Anterior cingulate cortex (tissue), 58 donors: ENCODE measurements at places on chromosomes 3 and 15.
A peak's percentile ranks its signal among the peaks of the same experiment; 100 is the strongest.

DNA sequence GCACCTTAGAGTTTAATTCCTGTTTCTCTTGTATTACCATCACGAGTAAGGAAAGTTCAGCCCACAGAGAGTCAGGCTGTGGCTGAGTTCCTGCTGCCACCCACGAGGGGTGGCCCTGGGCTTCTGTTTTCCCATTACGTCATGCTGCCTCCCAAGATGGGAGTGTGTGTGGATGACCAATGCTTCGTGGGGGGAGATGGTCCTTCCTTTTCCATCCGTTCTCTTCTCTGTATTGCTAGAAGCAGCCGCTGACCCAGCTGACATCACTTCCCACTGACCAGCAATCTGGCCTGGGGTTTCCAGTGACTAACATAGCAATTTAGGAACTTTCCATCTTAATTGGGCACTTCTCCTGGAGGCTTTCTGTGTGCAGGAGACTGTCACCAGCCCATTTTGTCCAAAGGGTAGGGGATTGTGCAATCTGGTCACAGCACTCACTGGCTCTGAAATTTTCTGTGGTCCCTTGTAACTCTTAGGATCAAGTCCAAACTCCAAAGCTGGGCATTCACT is 9.3 kb downstream of the IRAK2 start:
- peak; percentile 65 for DNase-seq

- DNase-seq: no peak
These were observed 67.4 kb downstream of the RPLP1 start for GRCh38 chr15:69520067-69520466.

DNA sequence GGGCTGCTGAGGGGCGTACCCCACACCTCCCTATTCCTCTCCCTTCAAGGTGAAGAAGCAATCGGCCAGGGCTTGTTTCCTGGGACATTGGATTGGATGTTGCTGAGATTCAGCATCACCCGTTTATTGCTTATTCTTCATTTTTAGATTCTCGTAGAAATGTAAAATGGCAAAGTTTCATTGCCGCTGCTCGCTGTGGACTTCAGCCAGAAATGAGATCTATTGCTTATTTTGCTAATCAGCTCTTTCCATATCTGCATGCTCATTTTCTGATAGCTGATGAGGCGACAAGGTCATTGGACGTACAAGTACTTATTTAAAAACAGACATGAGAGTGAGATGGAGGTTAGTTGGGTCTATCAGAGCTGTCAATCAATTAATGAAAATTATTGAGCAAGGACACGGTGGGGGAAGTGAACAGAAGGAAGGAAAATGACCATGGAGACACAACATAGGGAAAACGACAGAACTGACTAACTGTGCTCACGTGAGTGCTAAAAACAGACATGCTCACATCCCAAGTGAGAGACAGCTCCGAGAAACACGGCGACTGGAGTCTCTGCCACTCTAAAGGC is 471.2 kb downstream of the NR2F2 start:
- no peak for DNase-seq

- DNase-seq: no peak
These were observed 12.7 kb downstream of the FAM240A start for GRCh38 chr3:46624975-46625490.

DNA sequence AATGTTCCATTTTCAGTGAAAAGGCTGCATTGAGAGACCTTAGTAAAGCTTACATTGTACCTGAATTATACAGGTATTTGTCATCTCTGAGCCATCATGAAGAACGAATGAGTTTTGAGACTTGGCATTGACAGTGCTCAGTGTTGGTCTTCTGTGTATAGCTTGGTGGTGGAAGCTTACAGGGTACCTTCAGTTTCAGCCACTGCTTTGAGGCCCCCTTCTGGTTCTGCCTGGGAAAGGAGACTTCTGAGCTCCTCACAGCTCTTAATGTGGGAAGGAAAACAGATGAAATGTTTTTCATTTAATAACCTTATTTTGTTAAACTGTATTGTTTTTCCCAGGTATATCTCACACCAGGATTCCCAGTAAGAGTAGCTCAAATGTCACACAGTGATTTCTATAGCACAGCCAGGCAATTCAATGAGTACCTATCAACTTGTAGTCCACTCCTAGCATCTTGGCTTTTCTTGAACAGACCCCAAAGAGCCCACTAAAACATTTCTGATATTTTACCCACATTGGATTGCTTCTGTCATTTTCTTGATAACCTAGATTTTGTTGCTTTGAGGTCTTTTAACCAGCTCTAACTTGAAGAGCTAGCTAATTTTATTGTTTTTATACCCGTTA is 5.6 kb downstream of the SERPINI1 start:
- DNase-seq: peak; percentile 8

DNA sequence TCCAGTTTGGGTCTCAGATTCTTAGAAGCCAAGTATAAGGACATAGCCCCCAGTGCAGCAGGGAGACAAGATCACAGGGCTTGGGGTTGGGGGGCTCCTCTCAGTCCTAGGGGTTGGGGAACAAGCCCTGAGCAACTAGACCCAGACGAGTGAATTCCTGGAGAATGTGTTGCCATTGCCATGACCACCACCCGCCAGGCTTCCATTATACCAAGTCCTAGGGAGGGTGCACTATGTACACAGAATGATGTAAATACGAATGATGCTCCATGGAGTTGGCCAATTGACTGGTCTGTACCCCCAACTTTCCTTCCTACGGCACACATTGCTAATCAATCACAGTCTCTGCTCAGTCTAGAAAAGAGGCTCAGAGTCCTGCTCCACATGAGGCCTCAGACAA is 8.8 kb downstream of the IQCF1 start:
- no peak for DNase-seq

GRCh38 chr3:33644582-33644981 is 73.5 kb downstream of the CLASP2 start:
- no peak for DNase-seq
